ENCODE measurements at places on chromosomes 2 and 18.

DNA sequence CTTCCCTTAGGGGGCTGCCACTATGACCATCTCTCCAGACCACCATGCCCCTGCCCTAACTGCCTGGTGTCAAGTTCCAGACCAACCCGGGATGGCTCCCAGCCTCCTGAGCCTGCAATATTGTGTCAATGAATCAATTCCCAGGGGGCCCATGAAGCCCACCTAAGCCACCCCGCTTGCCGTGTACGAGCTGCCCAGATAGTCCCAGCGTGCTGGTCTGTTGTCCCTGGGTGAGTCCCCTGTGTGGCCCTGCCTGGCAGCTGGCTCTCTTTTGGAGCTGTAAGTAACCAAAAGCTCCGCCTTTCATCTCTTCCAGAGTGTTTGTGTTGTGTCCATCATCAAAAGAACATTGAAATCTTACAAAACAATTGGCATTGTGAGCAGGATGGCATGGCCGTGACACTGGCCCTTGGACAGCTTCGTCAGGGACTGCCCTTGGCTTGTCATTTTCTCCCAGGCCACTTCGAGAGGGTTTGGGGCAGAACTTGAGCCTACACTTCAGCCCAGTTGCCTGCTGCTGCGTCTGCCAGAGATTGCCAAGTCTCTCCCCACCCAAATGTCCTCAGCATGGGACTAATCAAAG lies 11.3 kb upstream of the MAL start:
- DNase-seq = no peak

DNA sequence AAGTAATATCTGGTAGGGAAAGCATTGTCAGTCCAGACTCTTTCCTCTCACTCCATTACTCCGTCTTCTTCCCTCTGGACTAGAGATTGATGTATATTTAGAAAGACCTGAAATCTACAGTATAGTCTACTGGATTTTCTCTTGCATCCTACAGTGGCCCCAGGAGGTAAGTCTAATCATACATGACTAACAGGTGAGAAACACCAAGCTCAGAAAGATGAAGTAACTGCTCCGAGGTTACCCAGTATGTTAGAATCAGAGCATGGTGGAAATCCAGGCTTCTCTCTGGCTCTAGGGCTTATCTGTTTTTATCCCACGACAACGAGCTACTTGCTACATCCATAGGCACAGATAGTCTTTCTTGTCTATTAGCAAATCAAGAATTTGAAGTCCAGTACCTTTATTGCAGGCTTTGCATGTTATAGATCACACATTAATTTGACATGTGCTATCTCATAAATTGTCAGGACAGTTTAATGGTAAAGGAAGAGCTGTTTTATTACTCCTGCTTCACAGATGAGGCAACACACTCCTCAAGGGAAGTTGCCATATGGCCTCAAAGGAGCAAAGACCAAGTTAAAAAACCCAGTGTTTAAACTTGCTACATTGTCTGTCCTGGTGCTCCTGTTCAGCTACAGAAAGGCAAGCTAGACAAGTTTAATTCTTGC lies 484.3 kb downstream of the THSD7B start:
- no peak for DNase-seq

GRCh38 chr2:96881349-96882195 lies 11.7 kb upstream of the SEMA4C start:
- DNase-seq = no peak

- DNase-seq = no peak
Observed at GRCh38 chr2:112591413-112591812, 7.0 kb downstream of the CHCHD5 start.

- no peak for DNase-seq
Observed at GRCh38 chr2:218986148-218986761, 1.3 kb upstream of the FEV start.

DNA sequence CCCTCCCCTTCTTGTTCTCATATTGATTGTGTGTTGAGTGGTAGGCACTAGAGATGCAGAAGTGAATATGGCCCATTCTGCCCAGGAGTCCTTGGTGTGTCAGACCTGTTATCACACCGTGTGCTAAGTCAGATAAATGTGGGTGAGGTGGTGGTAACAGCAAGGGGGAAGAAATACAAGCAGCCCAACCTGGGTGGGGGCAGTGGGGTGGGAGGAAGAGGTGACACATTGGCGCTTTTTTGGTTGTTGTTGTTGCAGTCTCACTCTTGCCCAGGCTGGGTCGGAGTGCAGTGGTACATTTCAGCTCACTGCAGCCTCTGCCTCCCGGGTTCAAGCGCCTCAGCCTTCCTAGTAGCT lies 12.8 kb downstream of the B3GNT2 start:
- DNase-seq = no peak

DNA sequence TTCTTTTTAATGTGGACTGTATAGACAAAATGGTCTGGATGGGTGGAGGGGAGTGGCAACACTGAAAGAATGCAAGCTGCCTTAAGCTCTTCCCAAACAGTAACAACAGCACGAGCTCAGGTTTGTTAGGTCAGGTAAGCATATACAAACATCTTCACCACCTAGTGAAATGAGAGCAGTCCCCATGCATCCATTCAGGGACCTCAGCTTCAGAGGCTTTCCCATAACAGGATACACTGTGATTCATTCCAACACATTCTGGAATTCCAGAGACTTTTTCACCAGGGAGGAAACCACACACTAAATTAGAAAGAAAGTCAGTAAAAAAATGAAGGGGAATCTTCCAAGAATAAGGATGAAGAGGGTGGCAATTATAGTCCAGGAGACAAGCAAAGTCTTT lies 50.4 kb upstream of the BZW1 start:
- DNase-seq = no peak

DNA sequence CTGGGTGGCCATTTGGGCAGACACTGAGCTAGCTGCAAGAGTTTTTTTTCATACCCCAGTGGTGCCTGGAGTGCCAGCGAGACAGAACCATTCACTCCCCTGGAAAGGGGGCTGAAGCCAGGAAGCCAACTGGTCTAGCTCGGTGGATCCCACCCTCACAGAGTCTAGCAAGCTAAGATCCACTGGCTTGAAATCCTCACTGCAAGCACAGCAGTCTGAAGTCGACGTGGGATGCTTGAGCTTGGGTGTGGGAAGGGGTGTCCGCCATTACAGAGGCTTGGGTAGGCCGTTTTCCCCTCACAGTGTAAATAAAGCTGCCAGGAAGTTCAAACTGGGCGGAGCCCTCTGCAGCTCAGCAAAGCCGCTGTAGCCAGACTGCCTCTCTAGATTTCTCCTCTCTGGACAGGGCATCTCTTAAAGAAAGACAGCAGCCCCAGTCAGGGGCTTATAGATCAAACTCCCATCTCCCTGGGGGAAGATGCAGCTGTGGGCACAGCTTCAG lies 69.6 kb upstream of the WDSUB1 start:
- DNase-seq = no peak

DNA sequence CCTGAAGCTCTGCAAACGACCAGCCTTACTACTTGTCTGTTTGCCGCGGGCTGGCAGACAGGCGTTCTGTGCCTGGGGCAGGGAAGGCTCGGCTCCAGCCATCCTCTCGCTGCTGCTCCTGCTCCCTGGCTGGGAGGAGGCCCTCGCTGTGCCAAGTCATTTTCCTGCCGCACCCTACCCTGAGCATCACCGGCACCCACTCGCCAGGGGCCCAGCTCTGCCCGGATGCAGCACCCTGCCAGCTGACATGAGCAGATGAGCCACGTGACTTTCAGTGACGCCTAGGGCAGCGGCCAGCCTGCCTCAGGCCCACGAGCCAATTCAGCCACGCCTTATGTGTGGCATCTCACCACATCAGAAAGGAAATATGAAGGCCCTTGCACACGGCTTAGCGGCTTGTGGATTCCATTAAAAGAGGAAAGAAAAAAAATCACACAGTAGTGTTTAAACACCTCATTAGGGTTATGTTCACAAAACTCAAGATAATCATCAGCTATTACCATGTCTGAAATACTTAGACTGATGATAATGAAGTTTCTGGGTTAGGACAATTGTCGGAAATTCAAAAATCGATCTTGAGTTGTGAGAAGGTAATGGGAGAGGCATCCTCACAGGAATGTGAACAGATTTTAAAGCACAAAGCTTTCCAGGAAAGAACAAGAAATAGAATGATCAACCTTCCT lies 250.5 kb downstream of the TWIST2 start:
- no peak for DNase-seq

GRCh38 chr18:27996801-27997272 lies 180.1 kb downstream of the CDH2 start:
- DNase-seq = no peak

DNA sequence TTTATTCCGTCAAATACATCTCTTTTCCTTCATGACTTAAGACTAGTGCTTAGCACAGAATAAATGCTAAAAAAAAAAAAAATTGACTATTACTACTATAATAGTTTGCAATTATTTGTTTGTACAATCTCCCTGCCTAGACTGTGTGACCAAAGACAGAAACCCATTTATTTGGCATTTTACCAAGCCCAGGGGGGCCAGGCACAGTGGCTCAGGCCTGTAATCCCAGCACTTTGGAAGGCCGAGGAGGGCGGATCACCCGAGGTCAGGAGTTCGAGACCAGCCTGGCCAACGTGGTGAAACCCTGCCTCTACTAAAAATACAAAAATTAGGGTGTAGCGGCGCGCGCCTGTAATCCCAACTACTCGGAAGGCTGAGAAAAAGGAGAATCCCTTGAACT lies 1.4 kb downstream of the ASB3 start:
- DNase-seq = no peak

- no peak for DNase-seq
Observed at GRCh38 chr2:138373993-138374408, 127.6 kb upstream of the SPOPL start.

DNA sequence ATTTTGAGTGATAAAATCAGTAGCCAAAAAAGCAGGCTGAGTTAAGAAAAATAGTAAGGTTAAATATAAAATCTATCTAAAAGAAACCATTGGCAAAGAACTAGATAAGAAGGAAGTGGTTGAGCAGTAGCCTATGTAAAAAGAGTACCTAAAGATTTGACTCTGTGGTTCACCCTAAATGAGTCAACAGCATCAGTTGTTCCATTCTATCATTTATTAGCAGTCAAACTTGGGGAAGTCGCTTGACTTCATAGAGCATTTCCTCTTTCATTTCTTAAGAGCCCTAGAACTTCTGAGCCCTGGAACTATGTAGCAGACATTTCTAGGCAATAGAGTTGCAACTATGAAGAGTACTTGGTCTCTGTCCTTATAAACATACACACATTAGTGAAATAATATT lies 381.7 kb downstream of the NUP35 start:
- DNase-seq = no peak

- DNase-seq = peak; percentile 12
Observed at GRCh38 chr2:230472621-230473018, 56.6 kb downstream of the SP100 start.

- no peak for DNase-seq
Observed at GRCh38 chr18:9944805-9945204, 31.0 kb downstream of the VAPA start.

GRCh38 chr2:98552499-98553179 lies 55.7 kb downstream of the COA5 start:
- no peak for DNase-seq

- no peak for DNase-seq
Observed at GRCh38 chr2:176540995-176541394, 271.8 kb downstream of the MTX2 start.

GRCh38 chr2:226020956-226021355 lies 621.4 kb downstream of the NYAP2 start:
- no peak for DNase-seq

Measured in H54 (cell line).